Stimulated activated CD4-positive, alpha-beta T cell treated with anti-CD3 and anti-CD28 coated beads, Interleukin-12 subunit alpha, Interleukin-12 subunit beta, amount 100 ng/mL, for 48 hours (primary cell): ENCODE measurements at places on chromosomes 7 and 10.

DNA sequence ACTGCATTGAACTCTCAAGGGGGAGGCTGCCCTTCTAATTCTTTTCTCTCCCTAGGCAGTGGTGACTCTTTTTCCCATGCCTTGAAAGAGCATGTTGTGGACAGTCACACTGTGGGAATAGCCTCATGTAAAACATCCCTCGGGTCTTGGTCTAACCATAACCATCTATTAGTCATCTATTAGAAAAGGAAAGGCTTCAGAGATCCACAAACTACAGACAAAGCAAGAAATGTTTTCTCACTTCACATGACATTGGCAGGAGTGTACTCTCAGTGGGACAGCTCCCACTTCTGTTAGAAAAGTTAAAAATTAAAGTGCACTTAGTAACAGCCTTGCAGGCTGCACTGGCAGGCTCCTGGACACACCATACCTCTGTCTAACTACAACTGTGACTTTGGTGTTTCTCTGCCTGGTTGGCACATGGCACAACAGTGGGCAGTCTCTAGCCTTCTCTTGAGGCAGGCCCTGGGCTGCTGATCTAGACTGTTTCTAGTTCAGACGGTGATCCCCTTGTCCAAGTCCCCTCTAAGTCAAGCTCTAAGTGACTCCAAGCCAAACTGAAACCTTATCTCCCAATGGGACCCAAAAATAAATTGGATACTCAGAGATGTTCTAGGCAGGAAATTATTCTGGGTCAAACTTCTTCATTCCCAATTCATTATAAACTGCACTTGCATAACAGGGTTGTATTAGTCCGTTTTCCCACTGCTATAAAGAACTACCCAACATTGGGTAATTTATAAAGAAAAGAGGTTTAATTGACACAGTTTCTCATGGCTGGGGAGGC is 57.9 kb upstream of the ITGB1 start:
- no peak for DNase-seq

DNA sequence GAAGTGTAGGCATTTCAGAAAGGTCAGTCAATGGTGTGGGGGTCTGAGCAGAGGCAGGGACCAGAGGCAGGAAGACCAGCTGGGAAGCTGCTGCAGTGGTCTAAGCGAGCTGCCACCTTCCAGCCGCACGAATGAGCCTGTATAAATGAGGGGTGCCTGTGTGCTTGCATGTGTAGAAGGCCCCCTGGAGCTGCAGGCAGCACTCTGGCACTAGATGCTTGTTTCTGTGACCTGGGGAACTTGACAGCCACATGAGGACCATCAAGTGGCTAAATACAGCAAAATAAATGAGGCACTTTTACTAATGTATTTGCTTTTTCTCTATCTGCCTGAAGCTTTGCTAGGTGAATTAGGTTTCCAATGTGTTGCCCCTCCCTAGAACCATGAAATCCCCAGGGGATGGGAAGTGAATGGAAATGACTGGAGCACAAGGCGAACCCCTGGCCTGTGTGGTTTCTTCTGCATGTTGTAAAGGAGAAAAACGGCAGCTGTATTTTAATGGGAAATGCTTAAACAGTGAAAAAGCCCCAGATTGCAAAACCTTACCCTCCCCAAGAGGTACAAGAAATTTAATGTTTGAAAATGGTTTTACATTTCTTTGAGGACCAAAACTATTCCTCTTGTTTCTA is 57.7 kb downstream of the PYROXD2 start:
- no peak for DNase-seq

DNA sequence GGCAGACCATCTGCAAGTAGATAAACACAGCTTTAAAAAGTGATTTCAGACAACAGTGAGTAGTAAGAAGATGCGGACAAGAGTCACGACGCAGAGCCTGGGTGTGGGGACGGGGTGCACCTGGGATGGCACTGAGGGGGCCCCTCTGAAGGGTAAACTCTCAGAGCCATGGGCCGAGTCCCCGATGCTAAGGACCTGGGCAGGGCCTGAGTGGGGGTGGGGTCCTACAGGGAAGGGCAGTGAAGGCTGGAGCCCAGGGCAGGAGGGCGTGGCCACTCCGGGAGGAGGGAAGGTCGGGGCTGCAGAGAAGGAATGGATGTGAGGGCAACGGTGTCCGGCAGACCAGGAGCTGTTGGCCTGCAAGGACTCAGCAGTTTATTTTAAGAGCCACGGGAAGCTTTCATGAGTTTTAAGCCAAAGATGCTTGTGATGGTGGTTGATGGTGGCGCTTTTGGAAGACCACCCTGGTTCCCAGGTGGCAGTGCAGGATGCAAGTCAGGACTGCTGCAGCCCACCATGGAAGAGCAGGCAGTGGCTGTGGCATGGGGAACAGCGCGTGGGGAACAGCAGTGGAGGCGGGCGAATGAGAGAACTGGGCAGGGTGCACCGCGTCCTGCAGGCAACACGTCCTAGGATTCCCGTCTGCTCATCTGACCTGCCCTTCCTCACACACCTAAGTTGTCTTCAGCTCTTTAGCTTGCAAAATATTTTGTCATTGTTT is 296.8 kb downstream of the DNAJB6 start:
- no peak for DNase-seq

GRCh38 chr7:153532326-153532725 is 519.9 kb upstream of the DPP6 start:
- DNase-seq = no peak

- no peak for DNase-seq
These were observed 231.8 kb upstream of the DKK1 start for GRCh38 chr10:52082307-52082706.

DNA sequence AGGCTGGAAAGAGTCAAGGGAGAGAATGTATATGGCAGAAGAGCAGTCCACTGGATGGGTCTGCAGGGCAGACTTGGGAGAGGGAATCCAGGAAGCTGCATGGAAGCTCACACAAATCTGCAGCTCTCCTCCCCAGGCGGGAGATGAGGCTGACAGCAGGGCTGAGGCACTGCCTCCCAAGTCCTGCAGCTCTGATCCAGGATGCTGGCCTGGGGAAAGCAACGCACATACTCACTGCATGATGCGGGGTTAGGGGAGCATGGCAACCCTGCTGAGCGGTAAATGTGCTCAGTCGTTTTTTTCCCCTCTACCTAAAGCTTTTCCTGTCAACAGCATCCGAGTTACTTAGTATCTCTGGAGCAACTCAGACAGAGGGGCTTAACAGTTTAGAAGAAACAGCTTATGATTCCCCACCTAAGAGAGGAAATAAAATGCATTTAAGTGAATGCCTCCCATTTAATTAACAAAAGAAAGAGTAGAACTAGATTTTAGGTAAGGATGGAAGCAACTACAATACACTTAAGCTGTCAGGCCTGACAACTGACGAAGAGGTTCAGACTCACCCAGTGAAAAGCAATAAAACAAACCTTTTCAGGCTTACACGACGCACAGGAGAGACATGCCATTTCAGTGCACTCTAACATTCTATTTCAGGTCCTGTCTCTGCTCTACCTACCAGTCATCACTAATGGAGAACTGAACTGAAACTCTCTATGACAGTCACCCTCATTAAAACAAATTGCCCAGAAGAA is 37.0 kb downstream of the CHCHD3 start:
- DNase-seq = no peak

GRCh38 chr10:92395271-92395670 is 104.3 kb downstream of the MARCHF5 start:
- DNase-seq = no peak

DNA sequence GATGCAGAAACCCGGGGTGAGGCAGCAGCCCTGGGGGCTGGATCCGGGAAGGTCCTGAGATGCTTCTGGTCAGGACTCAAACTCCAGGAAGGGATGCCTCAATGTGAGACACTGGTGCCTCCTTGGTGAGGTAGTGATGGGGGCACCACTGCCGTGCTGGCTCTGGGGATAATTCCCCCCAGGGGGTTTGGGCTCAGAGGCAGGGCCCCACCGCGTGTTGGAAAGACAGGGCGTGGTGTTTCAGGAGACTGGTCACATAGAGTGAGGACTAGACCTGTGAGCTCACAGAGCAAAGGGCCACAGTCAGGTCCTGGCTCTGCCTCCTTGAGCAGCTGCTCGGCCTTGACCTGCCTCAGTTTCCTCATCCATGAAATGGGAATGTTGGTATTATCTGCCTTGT is 361.9 kb downstream of the GLRX3 start:
- DNase-seq = no peak

DNA sequence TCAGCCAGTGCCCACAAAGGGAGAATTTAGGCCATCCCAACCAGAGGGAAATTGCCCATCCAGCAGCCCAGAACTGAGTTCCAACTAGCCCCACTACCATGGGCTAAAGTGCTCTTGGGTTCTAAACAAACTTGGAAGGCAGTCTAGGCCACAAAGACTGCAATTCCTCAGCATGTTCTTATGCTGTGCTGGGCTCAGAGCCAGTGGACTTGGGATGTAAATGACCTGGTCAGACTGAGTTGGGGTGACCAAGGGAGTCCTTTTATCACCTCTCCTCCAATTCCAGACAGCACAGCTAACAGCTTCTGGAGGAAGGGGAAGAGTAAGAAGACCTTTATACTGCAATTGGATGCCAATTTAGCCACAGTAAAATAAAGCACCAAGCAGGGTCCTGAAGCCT is 607.2 kb upstream of the KCND2 start:
- DNase-seq = no peak

GRCh38 chr7:12524794-12525386 is 45.6 kb upstream of the SCIN start:
- peak; percentile 13 for DNase-seq

DNA sequence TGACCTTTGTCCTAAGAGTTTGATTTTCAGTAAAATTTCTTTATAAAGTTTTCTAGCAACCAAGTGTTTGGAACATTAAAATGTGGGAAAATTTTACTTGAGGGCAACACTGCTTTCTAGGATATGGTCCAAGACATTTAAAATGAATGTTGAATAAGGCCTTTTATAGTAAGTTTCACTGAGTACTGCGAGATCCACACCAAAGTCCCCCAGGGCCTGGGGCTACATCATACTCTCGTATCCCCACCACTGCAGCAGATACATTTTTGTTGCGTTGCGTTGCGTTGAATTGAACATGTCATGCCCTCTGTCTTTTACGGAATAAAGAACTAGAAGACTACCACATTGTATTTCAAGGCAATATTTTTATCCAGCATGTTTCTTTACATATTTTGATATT is 44.5 kb downstream of the PRTFDC1 start:
- DNase-seq = no peak

DNA sequence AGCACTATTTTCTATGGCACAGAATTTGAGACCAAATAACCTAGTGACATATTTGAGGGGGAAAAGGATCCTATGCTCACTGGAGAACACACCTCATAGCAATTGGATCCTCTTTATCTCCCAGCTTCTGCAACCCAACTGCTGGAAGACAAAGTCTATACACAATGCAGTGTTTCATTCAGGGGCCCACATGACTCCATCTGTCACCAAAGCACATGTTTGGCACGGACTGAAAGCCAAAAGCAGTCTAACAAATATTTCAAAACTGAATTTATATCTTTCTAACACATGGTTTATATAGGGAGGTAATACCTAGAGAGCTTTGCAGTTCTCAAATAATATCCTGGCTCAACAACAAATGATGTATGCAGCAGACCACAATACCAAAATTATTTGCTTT is 39.2 kb downstream of the ADAM12 start:
- no peak for DNase-seq

DNA sequence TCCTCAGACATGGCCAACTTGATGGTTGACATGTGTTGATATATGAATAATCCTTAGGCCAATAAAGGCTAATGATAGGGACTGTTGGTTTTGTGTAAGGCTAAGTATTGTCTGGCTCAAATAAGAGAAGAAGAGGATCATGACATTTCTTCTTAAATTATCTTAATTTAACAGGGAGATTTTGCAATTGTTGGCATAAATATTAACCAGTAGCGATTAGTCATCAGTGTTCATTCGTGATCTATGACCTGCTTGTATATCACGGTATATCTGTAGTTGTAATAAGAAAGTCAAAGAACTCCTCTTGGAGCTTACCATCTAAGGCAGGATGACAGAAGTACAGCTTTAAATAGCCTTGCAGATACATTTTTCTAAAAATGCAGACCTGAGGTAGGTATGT is 196.4 kb downstream of the CREB5 start:
- no peak for DNase-seq

- no peak for DNase-seq
These were observed 76.0 kb downstream of the ATXN7L1 start for GRCh38 chr7:105800442-105800841.

DNA sequence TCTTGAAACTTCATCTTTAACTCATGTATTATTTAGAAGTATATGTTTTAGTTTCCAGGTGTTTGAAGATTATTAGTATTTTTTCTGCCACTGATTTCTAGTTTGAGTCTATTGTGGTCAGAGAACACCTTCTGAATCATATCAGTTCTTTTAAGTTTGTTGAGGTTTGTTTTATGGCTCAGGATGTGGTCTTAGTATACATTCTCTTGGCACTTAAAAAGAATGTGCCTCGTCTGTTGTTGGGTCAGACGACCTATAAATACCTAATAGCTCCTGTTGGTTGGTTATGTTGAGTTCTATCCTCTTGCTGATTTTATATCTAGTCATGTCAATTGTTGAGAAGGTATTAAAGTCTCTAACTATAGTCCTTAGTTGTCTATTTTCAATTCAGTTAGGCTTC is 15.9 kb downstream of the TDRD1 start:
- no peak for DNase-seq

- DNase-seq = no peak
These were observed 270.0 kb downstream of the NEBL start for GRCh38 chr10:20627087-20627486.

DNA sequence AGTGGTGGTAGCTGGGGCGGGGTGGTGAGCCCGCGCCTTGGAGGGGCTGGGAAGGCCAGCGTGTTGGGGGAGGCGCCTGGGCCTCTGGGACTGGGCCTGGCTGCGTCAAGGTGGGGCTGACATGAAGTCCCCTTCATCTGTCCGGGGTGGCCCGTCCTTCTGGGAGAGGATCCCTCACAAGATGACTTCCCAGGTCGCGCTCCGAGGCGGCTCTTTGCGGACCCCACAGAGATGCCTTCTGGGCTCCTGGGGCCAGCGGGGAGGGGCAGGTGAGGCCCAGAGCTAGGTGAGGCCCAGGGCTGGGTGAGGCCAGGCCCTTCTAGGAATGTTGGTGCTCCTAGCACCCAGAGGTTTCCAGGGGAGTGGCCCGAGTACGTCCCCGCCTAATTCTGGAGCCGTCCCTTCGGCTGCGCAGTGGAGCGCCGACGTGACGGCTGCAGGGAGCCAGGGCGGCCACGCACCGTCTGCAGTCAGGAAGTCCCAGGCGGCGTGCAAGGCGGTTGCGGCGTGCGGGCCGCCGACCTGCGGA is 58.2 kb upstream of the NUPR2 start:
- DNase-seq = no peak

GRCh38 chr10:35925493-35925892 is 283.4 kb upstream of the FZD8 start:
- DNase-seq = no peak
